ENCODE measurements at places on chromosomes 16 and 17.
A peak's percentile ranks its signal among the peaks of the same experiment; 100 is the strongest.

GRCh38 chr17:59027750-59028149 lies 78.9 kb downstream of the TRIM37 start:
- DNase-seq = no peak

DNA sequence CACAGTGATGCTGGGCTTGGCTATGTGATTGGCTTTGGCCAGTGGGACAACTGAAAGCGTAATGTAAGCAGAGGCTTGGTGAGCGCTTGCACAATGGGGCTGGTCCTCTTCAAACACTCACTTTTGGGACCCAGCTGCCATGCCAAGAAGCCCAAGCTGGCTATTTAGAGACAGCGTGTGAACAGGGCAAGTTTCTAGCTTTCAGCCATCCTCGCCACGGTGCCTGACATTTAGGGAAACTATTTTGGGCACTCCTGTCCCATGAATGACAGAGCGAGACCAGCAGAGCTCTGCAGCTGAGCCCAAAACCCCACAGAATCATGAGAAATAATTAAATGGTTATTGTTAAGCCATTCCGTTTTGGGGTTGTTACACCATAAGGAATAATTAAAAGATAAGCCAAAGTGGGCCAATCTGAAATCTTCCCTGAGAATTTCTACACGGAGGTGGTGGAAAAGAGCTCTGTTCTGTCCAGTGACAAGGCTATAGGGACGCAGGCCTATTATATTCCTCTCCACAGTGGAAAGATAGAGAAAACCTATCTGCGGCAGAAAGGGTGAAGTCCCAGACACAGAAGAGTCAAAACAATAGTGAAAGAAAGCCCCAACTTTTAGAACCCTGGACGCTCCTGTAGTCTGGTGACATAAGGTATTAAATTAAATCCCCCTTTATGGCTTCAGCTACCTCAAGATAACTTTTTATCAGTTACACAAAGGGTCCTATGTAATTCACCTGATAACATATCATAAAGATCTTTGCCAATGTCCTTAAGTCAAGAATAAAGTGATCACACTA lies 10.8 kb upstream of the RPRML start:
- DNase-seq = no peak

DNA sequence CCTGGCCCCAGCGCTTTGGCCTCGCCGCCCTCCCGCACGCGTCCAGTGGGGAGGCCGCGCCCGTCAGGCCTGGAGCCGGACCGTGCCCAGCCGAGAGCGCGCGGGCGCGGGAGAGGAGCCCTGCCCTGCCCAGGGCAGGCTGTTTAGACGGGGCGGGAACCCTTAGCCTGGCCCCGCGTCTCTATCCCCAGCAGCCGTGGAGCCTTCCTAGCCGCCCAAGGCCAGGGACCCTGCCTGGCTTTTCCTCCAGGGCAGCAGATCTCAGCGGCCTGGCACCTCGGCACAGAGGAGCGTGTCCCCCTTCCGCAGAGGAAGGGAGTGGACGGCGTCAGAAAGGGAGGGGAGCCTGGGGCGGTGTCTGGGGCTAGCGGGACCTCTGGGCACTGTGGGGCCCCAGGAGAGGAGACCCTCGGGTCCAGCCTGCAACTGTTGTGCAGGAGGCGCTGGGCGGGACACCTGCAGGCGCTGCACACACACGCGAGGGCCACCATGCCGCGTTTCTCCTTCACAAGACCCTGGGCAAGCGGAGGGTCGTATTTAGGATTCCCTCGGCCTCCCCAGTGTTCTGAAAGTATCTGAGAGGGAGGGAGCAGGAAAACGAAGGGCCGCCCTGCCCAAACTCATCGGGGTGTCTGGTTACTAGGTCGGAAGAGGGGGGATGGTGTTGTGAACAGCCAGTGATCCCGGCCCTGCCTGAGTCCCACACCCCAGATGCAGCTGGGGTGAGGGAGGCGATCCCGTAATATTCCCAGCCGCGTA lies 2.3 kb upstream of the NPTX1 start:
- no peak for DNase-seq

- no peak for DNase-seq
These were observed 63.3 kb downstream of the HAPSTR1 start for GRCh38 chr16:9154567-9155410.

DNA sequence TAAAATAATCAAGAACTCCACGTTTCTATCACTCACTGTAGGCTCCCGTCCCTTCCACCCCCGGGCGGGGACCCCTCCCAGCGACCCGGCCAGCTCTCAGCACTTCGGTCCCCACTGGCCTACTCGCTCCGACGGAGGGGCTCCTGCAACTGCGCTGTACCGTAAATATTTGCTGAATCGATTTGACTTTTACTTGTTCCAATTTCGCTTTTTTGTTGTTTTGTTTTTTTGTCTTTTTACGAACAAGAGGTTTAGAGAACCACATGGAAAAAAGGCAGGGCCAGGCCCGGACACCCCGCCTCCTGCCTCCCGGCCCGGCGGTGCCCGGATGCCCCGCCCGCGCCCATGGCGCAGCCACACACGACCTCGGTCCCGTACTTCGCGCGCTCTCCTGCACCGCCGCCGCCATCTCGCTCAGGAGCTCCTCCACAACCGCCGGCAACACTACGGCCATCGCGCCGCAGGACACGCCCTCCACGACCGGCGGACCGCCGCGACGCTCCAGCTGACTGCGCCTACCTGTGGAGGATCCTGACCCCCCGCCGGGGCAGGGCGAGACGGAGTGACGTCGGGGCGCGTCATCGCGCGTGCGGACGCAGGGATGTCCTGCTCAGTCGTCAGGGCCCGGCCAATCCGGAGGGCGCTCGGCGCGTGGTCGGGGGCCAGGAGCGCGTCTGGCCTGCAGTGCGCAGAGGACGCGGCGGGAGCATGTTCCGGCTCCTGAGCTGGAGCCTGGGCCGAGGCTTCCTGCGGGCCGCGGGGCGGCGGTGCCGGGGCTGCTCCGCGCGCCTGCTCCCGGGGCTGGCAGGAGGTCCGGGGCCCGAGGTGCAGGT lies at the start of the genes TTC19 and ZSWIM7:
TTC19 (plus strand) TSS at position 684 of the 833 bp plus-strand sequence; CDS start at position 709, 25 bp downstream.
ZSWIM7 (minus strand) TSS at position 564 of the 833 bp plus-strand sequence; CDS start at position 454, 110 bp downstream.
- DNase-seq = peak; percentile 86

GRCh38 chr16:81936209-81937000 lies 74.9 kb downstream of the SDR42E1 start:
- DNase-seq = no peak

DNA sequence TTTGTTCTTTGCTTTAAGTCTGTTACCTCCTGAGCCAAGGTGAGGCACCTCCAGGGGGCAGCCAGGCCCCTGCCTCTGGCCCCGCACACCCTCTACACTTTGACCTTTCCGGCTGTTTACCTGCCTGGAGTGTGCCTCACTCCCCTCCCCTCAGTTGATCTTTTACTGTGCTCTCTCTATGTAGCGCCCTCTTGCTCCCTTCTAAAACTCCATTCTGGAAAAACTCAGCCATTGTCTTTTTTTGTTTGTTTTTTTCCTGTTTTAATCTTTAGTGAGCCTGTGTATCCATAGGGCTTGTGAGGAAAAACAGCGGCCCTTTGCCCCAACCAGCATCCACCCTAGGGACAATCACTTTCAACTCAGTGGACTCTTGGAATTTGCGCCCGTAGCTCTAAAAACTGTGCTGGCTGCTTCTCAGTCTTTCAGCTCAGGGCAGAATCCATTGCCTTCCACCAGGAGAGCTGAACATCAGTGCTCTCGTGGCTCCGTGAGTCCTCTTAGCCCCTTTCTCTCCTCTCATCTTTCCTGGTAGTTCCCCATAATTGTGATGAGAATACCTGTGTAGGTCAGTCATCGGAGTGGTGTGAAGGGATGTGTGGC lies 4.3 kb downstream of the AMDHD2 start:
- no peak for DNase-seq

DNA sequence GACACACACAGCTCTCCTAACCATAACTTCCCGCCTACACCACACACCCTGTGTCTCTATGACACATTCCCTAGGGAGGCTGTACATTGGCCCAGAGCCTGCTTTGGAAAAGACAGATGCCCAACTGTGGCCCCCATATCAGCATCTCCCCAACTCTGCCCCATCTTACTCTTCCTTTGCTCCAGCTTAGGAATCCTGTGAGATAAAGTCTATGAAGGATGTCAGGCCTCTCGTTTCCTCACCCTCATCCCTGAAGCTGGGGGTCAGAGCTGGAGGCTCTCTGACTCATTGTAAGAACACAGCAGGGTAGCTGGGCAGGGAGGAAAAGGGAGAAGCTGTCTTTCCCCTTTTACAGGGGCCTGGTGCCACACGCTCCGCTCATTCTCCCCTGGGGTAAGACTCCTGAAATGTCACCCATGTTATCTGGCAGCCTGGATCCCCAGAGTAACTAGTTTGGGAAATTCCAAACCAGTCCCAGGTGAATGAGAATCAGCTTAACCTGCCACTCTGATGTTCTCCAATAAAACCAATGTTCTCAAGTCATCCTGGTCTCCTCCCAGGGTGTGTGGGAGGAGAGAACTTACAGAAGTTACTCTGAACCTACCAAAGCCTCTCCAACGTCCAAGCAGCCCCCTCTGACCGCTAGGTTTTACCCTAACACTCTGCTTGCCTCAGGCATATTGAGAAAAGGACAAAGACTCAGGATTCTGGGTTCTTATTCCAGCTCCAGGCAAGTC lies 2.8 kb downstream of the RAPGEFL1 start:
- DNase-seq = no peak

GRCh38 chr16:25093208-25094061 lies 18.1 kb upstream of the LCMT1 start:
- no peak for DNase-seq

DNA sequence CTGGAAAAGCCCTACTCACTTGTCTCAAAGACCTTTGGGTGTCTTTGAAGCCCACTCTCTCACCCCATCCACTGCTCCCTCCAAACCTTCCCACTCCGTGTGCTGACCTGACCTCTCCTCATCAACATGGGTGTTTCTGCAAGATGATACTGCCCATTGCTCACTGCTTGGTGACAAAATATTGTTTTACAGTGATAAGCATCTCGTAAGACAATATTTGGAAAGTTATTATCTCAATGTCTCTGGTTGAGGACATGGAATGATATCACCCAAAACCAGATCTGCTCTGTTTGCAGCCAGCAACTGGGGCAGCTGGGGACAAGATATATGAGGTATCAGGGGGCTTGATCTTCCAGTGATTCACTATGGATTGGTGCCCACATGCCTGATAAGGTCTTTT lies 195.8 kb downstream of the SALL1 start:
- DNase-seq = no peak

GRCh38 chr16:27598931-27599565 lies 49.1 kb downstream of the KATNIP start:
- DNase-seq = no peak

DNA sequence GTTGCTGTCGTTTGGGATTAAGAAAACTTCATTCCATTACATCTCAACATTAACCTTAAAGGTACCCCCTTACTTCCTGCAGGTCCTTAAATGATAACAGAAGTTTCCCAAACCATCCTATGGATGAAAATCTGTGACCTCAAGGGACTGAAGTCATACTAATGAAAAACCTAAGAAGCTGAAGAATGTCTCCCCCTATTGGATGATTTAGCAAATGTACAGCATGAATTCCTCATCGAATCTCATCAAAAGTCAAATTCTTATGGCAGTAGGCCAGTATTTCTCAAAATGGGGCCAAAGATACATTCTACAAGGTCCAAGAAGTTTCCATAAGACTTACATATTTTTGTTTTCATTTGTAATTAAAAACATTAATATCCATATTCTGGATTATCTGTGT lies 13.5 kb downstream of the SCO1 start:
- no peak for DNase-seq

DNA sequence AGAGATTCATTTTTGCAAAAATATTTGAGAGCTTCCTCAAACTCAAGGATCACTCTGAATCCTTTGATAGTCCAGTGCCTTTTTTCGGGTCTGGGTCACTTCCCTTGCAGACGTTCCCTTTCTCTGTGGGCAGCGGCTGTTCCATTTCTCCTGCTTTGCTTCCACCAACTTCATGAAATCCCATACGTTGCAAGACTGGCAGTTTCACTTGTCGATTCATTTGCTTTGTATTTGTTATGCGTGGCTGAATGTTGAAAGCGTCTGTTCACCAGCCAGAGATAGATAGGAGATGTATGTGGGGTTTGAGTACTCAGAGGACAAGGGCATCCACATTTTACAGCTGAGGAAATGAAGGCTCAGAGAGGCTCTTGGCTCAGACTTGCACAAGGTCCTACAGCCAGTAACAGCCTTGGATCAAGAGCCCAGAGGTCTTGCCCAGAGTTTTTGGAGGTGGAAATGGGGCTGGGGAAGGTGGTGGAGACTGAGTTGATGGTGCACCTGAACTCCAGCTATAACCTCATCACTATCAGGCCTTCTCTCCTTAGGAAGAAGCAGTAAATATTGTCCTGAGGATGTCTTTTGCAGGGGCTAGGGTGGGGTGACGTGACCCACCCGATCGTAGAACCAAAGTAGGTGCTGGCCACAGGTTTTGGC lies 1.3 kb upstream of the CCDC102A start:
- DNase-seq = no peak

GRCh38 chr17:38579934-38580333 lies 25.8 kb downstream of the SRCIN1 start:
- no peak for DNase-seq

GRCh38 chr17:3543453-3543852 lies 14.2 kb downstream of the TRPV3 start:
- no peak for DNase-seq

DNA sequence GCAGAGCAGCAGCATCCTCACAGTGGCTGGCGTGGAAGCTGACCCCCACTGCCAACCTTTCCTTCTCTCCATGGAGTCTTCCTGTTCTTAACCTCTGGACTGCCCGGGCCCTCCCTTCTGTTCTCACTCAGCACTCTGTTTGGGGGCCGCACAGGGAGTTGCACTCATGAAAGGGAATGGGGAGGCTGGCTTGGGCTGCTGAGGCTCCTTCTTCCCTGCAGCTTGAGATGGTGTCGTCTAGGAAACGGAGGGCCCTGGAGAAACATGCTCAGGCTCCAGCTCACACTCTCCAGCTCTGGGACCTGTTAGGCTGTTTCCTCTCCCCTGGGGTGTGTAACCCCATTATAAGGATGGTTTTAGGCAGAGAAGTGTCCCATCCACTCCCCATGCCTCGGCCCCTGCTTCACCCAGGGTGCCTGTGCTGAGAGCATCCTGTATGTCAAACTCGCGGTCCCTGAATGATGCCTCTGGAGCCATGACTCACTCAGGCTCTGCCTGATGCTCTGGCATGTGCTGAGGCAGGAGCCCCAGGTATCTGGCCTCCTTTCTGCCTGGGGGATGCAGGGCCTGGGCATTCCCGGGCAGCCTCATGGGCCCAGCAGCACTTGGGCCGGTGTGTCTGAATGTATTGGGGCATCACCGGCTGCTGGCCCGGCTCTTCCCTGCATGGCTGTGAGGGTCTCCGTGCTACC lies 18.9 kb downstream of the TMEM94 start:
- no peak for DNase-seq

DNA sequence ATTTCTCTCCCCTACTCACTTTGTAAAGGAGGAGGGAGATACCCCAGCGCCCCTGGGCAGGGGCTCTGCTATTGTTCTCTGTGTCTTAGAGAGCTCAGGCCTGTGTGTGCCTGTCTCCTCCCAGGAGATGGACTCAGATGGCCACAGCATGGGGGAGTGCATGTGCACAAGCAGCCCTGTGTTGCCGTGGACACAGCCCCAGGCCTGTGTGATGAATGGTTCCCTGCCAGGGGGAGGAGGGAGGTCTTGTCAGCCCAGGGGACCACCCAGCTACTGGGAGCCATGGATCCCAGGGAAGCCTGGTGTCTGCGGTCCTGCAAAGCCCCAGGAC lies 26.3 kb downstream of the GINS2 start:
- no peak for DNase-seq
